Activated T-helper 1 cell treated with Interleukin-2 at 50 U/mL for 16 hours (primary cell): ENCODE measurements at places on chromosomes 1 and 21.

DNA sequence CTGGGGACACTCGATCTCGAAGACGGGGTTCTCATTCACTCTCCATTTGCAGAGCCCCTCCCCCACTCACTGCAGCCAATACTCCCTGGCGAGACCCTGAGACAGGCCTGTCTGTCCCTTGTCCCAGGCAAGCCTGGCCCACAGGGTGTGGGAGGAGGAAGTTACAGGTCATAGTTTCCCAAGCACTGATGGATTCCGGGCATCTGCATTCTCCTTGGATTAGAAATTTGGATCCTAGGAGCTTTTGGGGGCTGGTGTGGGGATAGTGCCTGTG lies 11.3 kb downstream of the WNT3A start:
- DNase-seq = no peak

DNA sequence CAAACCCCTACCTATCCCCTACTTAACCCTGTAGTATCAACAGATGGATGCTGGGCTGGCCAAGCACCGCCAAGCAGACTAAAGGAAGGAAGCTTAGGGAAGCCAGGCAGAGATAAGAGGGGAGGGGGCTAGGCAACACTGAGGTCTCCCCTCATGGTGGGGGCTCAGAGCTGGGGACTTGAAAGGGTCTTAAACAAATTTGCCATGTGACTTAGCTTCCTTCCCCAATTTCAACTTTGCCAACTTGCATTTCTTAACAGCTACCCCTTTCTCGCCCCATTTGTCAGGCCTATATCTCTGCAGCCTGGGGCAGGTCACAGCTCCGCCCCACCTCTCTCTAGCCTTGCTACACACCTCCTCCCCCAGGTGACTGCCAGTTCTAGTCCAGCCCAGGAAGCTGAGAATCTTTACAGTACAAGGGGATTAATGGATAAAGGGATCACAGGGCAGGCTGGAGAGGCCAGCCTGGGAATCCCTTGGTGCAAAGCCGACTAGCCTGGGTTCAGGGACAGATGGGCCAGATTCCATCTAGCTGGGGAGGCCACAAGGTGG lies 3.4 kb downstream of the KIF21B start:
- no peak for DNase-seq

DNA sequence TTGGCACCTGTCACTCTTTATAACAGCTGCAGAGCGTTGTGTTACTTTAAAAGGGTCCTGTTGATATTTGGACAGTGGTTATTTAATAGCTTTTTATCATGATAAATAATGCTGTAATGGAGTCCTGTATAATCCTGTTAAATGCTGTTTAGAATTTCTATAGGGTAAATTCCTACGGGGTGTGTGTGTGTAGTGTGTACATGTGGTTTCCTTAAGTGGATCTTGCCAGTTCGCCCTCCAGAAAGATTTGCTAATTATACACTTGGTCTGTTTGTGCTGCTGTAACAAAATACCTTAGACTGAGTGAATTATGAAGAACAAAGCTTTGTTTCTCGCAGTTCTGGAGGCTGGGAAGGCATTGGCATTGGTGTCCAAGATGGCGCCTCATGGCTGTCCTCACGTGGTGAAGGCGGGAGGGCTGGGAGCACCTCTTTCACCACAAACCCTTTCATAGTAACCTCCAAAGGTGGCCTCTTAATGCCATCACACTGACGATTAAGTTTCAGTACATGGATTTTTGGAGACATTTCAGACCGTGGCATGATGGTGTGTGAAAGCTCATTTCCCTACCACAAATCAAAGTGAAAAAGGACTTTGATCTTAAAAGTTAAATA lies 11.2 kb downstream of the PRMT2 start:
- no peak for DNase-seq

DNA sequence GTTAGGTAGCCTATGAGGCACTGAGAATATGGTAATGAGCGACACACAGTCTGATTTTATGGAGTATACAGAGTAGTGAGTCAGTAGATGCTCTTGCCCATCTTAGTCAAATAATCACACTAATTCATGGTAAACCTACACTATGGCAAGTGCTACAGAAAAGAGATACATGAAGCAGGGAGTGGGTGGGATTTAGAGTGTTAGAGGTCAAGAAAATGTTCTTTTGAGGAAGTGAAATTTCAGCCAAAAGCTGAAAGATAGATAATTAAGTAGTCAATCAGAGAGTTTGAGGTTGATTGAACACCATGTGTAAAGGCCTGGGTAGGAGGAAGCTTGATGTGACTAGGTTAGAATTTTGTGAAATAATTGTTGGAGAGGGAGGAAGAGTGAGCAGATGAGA lies 14.7 kb downstream of the MDM4 start:
- no peak for DNase-seq

- no peak for DNase-seq
These were observed 5.1 kb upstream of the CAPN8 start for GRCh38 chr1:223670458-223671159.

- no peak for DNase-seq
These were observed 4.1 kb upstream of the AHCYL1 start for GRCh38 chr1:109980324-109981003.

GRCh38 chr1:186768906-186769305 lies 59.8 kb upstream of the PLA2G4A start:
- no peak for DNase-seq

- DNase-seq = no peak
These were observed 42.8 kb downstream of the MYSM1 start for GRCh38 chr1:58657082-58657481.

- no peak for DNase-seq
These were observed 55.7 kb downstream of the PCSK9 start for GRCh38 chr1:55095095-55095494.

DNA sequence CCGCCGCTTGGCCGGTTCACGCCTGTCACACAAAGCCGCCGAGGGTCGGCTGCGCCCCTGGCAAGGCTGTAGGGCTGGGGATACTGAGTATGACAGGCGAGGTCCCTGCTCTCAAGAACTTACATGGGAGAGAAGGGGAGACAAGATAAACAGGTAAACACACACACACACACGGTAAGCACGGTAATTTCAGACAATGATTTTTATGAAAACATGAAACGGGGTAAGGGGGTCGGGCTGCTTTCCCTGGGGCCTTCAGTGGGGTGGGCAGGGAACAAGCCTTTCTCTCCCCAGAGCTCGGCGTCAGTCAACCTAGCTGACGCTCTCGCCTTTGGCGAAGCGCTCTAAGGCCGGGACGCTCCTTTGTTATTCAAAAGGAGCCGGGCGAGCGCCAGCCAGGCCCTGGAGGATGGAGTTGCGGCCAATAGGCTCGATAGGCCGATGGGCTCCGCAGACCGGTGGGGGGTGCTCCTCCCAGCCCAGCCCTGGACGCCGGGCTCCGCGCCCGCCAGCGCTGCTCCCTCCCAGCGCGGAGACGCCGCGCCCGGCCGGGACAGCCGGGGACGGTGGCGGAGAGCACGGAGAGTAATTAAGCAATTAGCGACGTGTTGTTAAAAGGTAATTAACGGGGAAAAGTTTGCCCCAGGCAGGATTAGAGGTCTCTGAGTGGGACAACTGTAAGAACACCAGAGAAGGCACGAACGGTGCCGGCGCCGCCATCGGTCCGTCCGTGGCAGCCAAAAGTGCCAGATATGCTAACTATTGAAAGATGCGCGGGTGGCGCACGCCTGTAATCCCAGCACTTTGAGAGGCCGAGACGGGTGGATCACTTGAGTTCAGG lies 950 bp upstream of the INKA2 start:
- no peak for DNase-seq

DNA sequence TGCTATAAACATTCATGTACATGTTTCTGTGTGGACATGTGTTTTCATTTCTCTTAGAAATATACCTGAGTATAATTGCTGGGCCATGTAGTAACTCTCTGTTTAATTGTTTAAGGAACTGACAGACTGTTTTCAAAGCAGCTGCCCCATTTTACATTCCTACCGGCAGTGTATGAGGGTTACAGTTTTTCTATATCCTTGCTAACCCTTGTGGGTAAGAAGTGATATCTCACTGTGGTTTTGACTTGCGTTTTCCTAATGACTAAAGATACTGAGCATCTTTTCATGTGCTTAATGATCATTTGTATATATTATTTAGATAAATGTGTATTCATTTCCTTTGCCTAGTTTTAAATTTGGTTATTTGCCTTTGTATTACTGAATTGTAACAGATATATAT lies 81.7 kb downstream of the DNM3 start:
- no peak for DNase-seq

DNA sequence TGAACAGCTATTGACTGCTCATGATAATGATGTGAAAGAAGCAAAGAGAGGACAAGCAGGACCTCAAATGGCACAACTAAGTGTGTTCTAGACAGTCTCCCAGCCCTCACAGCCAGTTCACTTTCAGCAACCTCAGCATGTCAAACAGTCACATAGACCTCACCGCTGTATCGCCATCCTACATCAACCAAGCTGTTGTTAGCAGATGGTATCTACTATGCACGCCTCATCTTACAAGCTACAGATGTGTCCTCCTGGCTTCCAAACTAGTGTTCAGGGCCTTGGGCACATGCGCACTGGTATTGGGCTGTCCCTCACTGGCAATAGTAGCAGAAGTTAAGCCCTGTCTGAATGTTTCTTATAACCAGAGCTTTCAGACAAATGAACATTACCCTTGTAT lies 28.4 kb downstream of the EVI5 start:
- no peak for DNase-seq

GRCh38 chr1:200894712-200895442 lies at the start of gene INAVA:
INAVA (plus strand) TSS chr1:200894900; CDS start chr1:200898401, 3,501 bp downstream.
- no peak for DNase-seq

- no peak for DNase-seq
These were observed 11.7 kb downstream of the SEMA4A start for GRCh38 chr1:156165083-156165482.

GRCh38 chr1:185104083-185104482 lies 52.7 kb downstream of the TRMT1L start:
- DNase-seq = no peak

DNA sequence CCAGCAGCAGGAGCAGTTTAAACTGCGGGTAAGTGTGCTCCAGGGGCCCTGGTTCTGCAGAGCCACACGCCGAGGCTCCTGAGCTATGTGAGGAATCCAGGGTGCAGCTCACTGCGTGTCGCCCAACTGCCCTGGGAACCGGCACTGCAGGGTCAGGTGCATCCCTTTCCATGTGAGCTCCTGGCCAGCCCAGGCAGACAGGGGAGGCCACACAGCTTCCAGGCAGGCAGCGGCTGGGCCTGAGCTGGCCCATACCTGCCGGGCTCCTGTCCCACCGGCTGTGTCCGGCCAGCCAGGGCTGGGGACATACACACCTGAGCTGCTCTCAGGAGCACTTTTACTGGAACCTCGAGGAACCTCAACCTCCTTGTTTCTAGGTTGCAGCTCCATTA lies 18.6 kb upstream of the COL18A1 start:
- no peak for DNase-seq

GRCh38 chr1:55670331-55671082 lies 455.3 kb upstream of the USP24 start:
- DNase-seq = no peak

DNA sequence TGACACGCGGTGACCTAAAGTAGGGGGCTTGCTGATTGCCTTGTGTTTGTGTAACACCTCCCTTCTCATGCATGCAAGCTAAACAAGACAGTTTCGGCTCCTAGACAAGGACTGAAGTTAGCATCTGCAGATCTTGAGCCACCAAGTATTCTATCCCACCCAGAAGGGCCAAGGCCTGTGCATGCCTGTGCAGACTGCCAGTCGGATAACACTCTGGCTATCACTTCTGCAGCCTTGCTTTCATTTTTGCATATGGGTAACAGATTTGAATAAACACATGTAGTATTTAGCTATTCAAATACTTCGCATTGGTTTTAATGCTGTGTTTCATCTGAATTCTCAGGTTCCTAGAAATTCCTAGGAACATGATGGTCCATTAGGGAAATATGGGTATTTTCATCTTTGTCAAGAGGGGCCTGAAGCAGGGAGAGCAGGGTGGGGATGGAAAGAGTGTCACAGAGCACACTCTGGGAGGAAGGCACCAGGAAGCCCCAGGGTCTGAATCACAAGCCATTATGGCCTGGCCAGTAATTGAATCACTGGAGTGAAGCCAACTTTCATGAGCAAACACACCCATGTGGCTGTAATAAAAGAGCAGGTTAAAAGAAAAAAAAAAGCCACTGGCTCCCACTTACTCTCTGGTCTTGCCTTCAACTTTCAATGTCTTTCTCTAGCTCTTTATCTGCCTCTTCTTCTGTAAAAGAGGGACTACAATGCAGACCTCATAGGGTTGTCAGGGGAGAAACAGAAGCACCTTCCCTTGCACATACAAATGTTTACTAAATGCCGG lies 28.3 kb downstream of the GADD45A start:
- no peak for DNase-seq

DNA sequence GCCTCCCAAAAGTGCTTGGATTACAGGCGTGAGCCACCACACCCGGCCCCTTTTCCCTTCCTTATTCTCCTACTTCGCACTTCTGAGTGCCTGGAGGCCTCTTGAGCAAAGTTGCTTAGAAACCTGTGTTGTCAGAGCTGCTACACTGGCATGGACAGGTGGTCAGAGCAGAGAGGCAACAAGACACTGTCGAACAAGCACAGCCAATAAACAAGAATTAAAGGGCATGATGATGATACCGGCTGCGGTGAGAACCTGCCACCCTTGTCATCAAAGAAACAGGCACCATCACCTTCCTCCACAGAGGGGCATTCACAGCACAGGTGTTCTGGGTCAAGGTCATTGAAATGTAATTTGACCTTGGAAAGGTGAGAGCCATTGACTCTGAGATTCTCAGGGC lies 23.3 kb downstream of the STUM start:
- DNase-seq = no peak

- no peak for DNase-seq
These were observed 135.9 kb upstream of the KCNK2 start for GRCh38 chr1:214946615-214947014.

- DNase-seq = no peak
These were observed 55.4 kb upstream of the SCYL3 start for GRCh38 chr1:169949139-169949538.

- DNase-seq = no peak
These were observed 3.4 kb downstream of the FOXO6 start for GRCh38 chr1:41364442-41365319.

GRCh38 chr1:36284517-36284916 lies 21.7 kb upstream of the SH3D21 start:
- DNase-seq = no peak

GRCh38 chr1:93623875-93624274 lies 57.8 kb downstream of the BCAR3 start:
- no peak for DNase-seq

DNA sequence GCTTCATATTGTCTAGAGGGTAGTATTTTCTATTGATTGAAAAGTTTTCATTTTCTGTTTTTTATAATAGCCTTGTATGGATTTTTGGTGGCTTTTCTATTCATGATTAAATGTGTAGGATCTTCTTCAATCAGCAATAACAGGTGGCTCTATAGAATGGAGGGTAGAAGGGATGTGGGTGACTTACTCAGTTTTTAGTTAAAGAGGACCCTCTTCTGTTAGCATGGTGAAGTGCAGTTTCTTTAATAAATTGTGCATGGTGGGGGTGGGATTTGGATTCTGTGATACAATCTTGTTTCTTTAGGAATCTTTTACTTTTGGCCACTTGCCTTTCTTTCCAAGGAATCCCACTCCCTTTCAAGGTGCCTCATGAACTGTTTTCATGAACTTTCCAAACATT lies 64.7 kb downstream of the SLC35A3 start:
- no peak for DNase-seq
